ENCODE measurements at places on chromosomes 4 and X. TPM values are rescaled to one million over a fixed set of nuclear protein-coding genes. Genes with fewer than 3 reads are reported as not detected.

Gene ZCCHC12
- not detected for total RNA-seq

DNA sequence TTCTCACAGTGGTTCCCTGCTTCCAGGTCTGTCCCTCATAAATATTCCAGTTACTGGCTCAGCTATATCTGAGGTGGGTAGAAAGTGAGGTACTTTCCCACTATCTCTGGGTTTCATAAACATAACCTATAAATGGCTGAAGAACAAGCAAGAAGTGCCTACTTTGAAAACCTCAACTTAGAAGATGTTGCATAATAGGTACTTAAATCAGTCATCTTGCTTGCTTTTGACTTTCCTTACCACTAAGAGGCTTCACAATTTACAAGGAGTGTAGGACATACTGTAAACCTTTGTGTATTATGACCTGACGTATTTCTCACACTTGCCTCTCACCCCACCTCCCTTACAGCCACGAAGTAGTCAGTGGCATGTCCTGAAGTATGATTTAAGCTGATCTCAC, 145.9 kb downstream of the PCDH19 start:
- no peak for DNase-seq

GRCh38 chr4:53618321-53618720, 27.0 kb upstream of the LNX1 start:
- no peak for DNase-seq

- no peak for DNase-seq
Observed at GRCh38 chr4:129236351-129236750, 140.4 kb downstream of the C4orf33 start.

- DNase-seq: no peak
Observed at GRCh38 chrX:115337491-115338144, 48.1 kb downstream of the LUZP4 start.

DNA sequence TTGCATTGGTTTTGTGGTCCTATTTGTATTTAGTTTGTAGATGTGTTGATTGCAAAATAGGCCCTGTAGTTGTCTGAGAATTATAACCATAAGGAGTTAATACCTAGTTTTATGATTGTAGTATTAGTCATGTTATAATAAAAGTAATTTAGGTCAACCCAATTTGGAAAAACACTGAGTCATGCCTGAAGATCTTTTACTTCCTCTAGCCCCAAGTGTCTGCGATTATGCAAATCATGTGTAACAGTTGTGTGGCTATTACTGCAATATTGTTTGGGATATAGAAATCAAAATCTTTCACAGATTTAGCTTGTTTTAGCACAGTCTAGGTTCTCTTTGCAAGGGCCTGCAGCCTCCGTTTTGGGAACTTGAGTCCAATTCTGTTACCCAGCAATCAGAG, 12.6 kb downstream of the SRD5A3 start:
- no peak for DNase-seq

DNA sequence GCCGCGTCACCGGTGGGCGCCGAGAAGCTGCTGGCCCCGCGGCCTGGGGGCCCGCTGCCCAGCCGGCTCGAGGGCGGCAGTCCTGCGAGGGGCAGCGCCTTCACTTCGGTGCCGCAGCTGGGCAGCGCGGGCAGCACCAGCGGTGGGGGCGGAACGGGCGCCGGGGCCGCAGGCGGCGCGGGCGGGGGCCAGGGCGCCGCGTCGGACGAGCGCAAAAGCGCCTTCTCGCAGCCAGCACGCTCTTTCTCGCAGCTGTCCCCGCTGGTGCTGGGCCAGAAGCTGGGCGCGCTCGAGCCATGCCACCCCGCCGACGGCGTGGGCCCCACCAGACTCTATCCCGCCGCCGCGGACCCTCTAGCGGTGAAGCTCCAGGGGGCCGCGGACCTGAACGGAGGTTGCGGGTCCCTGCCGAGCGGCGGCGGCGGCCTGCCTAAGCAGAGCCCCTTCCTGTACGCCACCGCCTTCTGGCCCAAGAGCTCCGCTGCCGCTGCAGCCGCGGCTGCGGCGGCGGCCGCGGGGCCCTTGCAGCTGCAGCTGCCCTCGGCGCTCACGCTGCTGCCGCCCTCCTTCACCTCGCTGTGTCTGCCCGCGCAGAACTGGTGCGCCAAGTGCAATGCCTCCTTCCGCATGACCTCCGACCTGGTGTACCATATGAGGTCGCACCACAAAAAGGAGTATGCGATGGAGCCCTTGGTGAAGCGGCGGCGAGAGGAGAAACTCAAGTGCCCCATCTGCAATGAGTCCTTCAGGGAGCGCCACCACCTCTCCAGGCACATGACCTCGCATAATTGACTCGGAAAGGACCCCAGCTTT, 5.6 kb downstream of the PRDM8 start:
- DNase-seq: peak; percentile 9

DNA sequence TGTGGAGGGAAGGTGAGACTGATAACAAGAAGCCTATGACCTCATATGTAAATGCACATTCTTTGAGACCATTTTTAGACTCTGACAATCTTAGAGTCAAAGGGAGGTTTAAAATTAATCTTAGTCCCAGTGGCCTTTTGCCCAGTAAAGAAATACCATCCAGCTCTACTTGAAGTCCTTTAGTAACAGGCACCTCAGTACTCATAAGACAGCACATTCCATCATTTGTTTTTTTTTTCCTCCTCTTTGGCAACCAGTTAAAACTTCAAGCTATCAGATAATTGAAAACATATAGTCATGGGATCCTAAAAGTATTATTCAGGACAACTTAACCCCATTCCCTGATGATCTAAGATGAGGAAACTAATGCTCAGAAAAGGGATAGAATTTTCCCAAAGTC, 4.6 kb downstream of the EDA2R start:
- no peak for DNase-seq

- no peak for DNase-seq
Observed at GRCh38 chr4:77501851-77502250, 103.8 kb upstream of the CXCL13 start.

Data from esophagus squamous epithelium (tissue), 5 donors.